Chondrocyte (in vitro differentiated cells): ENCODE measurements at places on chromosomes 2 and 18. TPM values are rescaled to one million over a fixed set of nuclear protein-coding genes. Genes with fewer than 3 reads are reported as not detected.

DNA sequence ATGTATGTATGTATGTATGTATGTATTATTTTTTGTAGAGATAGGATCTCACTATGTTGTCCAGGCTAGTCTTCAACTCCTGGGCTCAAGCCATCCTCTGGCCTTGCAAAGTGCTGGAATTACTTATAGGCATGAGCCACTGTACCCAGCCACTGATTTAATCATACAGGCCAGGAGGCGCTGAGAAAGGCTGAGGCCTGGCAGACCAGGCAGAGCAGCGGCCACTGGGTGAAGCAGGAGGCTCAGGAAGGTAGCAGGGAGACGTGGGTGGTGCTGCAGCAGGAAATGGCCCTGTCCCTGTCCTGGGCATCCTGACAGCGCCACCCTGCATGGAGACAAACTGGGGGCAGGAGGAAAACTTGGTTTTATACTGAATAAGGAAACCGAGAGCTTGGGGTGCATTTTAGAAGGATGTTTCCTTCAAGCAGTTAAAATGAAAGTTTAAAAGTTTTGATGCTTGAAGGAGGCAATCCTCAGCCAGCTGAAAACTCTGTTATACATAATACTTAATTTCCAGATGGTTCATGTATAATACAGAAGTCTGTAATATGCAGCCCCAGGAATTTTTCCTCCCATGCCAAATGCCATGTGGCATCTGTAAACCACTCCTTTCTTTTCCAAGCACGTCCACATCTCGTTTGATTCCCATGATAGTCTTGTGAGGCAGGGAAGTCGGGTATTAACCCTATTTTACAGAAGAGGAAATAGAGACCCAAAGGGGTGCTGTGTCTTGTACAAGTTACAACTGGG is 182.4 kb downstream of the CELF4 start:
- H3K27ac ChIP-seq, result peak overlapping the region; percentile 18
- no peaks in the 10 kb centered on the region for H3K36me3 ChIP-seq
- no peak for DNase-seq
- H3K4me3 ChIP-seq, result no peak overlapping the region
- peaks cover 43% of the 10 kb centered on the region for H3K27me3 ChIP-seq

DNA sequence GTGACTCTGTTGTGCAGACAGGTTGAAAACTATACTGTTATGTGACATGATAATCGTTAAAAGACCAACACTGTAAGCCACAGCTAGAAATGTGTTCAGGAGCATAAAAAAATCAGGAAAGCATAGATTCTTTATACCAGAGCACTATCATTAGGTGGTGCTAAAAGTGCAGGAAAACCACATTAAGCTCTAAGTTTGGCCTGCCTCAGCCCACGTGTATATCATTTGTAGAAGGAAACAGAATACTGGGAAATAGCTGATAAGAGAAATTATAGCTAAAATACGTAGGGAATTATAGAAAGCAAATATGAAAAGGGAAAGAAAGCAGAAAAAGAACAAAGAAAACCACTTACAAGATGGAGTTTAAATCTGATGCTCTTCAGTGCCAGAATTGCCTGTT is 26.5 kb upstream of the C2orf74 start:
- H3K27me3 ChIP-seq, result no peaks in the 10 kb centered on the region
- no peaks in the 10 kb centered on the region for H3K4me1 ChIP-seq
- no peak overlapping the region for H3K4me3 ChIP-seq
- DNase-seq, result no peak

DNA sequence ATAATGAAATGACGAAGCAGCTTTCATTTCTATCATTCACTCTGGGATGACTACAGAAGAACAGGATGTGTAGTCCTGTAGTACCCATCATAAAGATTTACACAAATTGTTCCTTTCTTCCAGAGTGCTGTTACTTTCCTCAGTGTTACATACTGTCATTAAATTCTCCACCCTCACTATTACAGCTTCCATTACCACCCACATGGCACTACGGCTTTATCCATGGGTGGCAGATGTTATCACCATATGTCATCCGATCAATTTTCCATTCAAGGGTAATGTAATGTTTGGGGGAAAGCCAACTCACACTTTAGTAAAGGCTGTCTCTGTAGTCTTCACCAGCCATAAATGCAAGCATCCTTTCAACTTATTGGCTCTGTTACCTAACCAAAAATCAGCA is 7.1 kb upstream of the CSRNP3 start:
- H3K4me1 ChIP-seq, result no peaks in the 10 kb centered on the region
- H3K27me3 ChIP-seq, result no peaks in the 10 kb centered on the region
- DNase-seq, result no peak

- no peak for DNase-seq
- no peaks in the 10 kb centered on the region for H3K36me3 ChIP-seq
- H3K27me3 ChIP-seq, result peaks cover 44% of the 10 kb centered on the region
- H3K27ac ChIP-seq, result no peak overlapping the region
- H3K4me3 ChIP-seq, result no peak overlapping the region
- H3K4me1 ChIP-seq, result peaks cover 12% of the 10 kb centered on the region
Observed at GRCh38 chr18:46761059-46761769, 4.4 kb upstream of the ST8SIA5 start.

- peak overlapping the region; percentile 38 for H3K27ac ChIP-seq
- no peak overlapping the region for H3K4me3 ChIP-seq
- H3K4me1 ChIP-seq, result peaks cover 6% of the 10 kb centered on the region
- peaks cover 17% of the 10 kb centered on the region for H3K36me3 ChIP-seq
Observed at GRCh38 chr2:32172870-32173269, 7.2 kb downstream of the SLC30A6 start.

DNA sequence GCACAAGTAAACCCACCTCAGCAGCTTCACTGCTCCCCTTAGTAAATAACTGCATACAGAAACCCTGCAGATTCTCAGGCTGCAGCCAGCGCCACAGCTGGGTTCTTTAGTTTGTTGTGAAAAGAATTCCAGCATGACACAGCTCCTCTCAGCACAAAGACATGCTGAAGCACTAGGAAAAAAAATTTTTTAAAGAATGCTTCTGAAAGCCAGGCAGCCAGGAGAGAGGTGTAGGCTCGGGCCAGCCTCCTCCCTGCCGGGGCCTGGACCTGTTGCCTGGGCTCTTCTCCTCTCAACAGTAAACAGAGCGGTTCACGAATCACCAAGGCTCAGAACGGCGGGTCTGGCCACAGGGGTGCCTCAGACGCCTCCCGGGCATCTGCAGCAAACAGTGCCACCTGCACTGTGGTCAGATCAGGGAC is 95.7 kb upstream of the POU3F3 start:
- no peaks in the 10 kb centered on the region for H3K36me3 ChIP-seq
- no peak for DNase-seq
- peak overlapping the region; percentile 49 for H3K4me3 ChIP-seq
- H3K27ac ChIP-seq, result peak overlapping the region; percentile 91
- H3K4me1 ChIP-seq, result peaks cover 42% of the 10 kb centered on the region
- no peaks in the 10 kb centered on the region for H3K27me3 ChIP-seq

DNA sequence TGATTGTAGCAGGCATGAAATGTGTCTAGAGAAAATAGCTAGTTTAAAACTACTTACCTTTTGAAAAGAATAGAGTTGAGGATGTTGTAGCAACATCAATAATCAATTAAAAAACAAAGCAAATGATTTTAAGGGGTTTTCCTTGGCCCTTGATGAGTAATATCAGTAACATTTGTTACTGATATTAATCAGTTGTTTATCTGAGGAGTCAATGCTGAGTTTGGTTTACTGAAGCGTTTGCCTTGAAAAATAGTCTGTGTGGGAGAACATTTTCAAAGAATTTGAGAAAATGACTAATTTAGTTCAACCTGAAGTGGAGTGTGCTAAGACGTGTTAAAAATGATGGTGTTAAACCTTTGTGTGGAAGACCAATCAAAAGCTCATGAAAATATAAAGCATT is 9.3 kb downstream of the PTH2R start:
- no peak overlapping the region for H3K4me3 ChIP-seq
- H3K4me1 ChIP-seq, result no peaks in the 10 kb centered on the region
- H3K27ac ChIP-seq, result no peak overlapping the region
- peaks cover 23% of the 10 kb centered on the region for H3K27me3 ChIP-seq

DNA sequence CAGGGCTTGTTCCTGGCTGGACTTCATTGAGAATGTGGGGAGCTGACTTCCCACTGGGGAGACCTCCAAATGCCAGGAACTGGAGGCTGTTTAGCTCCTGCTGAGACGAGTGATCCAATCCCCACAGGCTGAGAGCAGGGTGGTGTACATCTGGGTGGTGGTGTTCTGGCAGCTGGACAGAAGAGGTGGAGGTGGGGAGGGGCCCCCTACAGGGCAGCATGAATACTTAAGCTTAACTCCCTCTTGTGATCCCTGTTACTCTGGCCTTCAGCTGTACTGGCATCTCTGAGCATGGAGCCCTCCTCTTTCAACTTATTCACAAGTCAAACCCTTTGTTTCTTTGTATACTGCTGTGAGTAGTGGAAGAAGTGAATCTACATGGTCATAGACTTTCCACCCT is 167.8 kb upstream of the LYPD1 start:
- H3K4me3 ChIP-seq, result no peak overlapping the region
- DNase-seq, result no peak
- H3K27ac ChIP-seq, result no peak overlapping the region
- no peaks in the 10 kb centered on the region for H3K27me3 ChIP-seq
- H3K36me3 ChIP-seq, result peaks cover 3% of the 10 kb centered on the region

GRCh38 chr18:61551586-61551985 is 218.4 kb downstream of the CDH20 start:
- no peak for DNase-seq
- peak overlapping the region; percentile 74 for H3K27ac ChIP-seq
- peaks cover 42% of the 10 kb centered on the region for H3K4me1 ChIP-seq
- no peaks in the 10 kb centered on the region for H3K27me3 ChIP-seq
- H3K36me3 ChIP-seq, result no peaks in the 10 kb centered on the region

GRCh38 chr2:223008162-223008561 is 43.8 kb upstream of the KCNE4 start:
- H3K27ac ChIP-seq, result peak overlapping the region; percentile 98
- peaks cover 60% of the 10 kb centered on the region for H3K4me1 ChIP-seq
- DNase-seq, result no peak
- H3K36me3 ChIP-seq, result peaks cover 7% of the 10 kb centered on the region
- H3K4me3 ChIP-seq, result no peak overlapping the region
- H3K27me3 ChIP-seq, result no peaks in the 10 kb centered on the region

Gene IL37
- total RNA-seq, result not detected in 3 replicates

Gene RNU2-63P
- 2.7 TPM in 1 of 3 replicates, not detected in the others for total RNA-seq

Gene GALNT14
- 0.70 to 17.8 TPM (median 16.2 TPM) in 3 replicates for total RNA-seq

Gene TUBB8B
- not detected in 3 replicates for total RNA-seq

Gene STAT4
- total RNA-seq, result 1.3 to 12.4 TPM (median 11.5 TPM) in 3 replicates

Gene DCTN1
- total RNA-seq, result 157 to 167 TPM (median 161 TPM) in 3 replicates

Gene C2orf15
- total RNA-seq, result 0.17 to 0.26 TPM in 2 of 3 replicates, not detected in the other

Gene RBBP8
- 23.2 to 26.6 TPM (median 24.7 TPM) in 3 replicates for total RNA-seq
